Body of pancreas (tissue), 4 donors: ENCODE measurements at places on chromosomes 2 and 18. TPM values are rescaled to one million over a fixed set of nuclear protein-coding genes. Genes with fewer than 3 reads are reported as not detected.

Gene ASNSD1
- 22.8 TPM for total RNA-seq

Gene SLC11A1
- total RNA-seq = 3.0 TPM

Gene CHRNA1
- not detected for total RNA-seq

Gene LRP2
- total RNA-seq = under 0.01 TPM

Gene PLGLB1
- total RNA-seq = 4.6 TPM

- no peak for DNase-seq
Observed at GRCh38 chr2:230910546-230911177, 14.4 kb downstream of the GPR55 start.

DNA sequence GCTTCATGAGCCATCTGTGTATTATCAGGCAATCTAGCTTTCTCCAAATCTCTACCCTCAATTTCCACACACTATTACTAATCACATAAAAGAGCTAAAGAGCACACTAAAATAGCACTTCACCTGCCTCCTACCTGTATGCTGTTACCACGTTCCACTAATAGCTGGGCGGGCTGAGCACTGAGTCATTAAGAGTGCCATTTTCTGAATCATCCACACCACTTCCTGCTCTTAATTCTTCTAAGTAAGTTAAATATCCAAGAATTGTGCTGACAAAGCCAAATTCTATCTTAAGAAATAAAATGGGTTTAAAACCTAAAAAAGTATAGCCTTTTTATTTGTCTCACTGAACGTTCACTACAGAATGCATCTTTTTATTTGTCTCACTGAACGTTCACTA lies 35.7 kb downstream of the NOL10 start:
- no peak for DNase-seq

GRCh38 chr2:191276792-191277465 lies 31.7 kb downstream of the MYO1B start:
- DNase-seq = no peak

- DNase-seq = no peak
Observed at GRCh38 chr2:64393383-64394010, 60.5 kb upstream of the LGALSL start.

DNA sequence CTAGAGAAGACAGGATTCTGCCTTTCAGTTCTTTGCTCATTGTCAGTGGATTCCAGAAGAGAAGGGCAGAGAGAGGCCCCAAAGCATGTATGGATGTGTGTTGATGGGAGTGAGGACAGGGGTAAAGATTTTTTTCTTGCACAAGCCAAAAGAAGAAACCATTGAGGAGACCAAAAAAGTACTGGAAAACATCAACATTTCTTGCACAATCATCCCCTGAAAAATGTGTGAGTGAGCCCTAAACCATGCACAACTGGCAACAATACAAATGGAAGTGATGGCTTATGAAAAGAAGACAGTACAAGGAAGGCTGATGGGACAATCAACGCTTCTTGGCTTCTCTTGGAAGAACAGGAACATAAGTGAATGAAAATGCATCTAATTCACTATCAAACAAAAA lies 5.6 kb upstream of the SMAD7 start:
- no peak for DNase-seq

DNA sequence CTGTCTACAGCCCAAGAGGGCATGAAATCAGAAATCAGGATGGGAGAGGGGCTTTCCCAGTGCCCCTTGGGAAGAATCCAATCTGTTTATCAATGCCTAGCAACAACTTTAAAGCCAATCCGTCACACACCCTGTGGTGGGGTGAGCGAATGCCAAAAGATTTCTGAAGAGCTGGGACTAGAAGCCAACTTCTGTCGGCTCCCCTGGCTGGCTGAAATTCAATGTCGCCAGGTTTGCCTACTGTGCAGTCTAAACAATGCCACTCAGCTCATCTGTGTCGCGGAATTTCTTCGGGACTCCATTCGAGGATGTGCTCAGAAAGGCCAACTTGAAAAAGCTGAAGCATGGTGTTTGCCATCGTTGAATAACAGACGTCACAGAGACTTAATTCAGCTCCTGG lies 31.5 kb upstream of the NCKAP5 start:
- no peak for DNase-seq

- no peak for DNase-seq
Observed at GRCh38 chr2:207132019-207132418, 33.7 kb downstream of the KLF7 start.

GRCh38 chr2:120434492-120435308 lies 88.8 kb downstream of the INHBB start:
- DNase-seq = no peak

- no peak for DNase-seq
Observed at GRCh38 chr2:186891185-186891621, 42.2 kb upstream of the ZSWIM2 start.

- no peak for DNase-seq
Observed at GRCh38 chr2:25000036-25000435, 28.3 kb upstream of the DNAJC27 start.

DNA sequence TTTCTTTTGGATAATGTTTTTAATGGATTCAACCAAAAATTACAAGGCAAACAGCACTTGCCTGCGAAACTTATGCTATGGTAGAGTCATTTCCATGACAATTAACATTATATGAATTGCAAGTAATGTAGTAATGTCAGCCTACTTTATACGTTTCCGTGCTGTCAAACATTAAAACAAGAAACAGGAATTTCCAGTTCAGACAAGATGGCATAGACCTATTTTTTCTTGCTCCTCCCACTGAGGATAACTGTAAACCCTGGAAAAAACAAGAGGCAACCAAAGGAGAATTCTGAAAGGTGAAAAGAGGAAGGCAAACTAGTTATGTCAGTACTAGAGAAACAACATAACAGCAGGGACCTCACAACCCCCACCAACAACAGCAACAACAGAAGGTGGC lies 170.7 kb downstream of the DIS3L2 start:
- no peak for DNase-seq

DNA sequence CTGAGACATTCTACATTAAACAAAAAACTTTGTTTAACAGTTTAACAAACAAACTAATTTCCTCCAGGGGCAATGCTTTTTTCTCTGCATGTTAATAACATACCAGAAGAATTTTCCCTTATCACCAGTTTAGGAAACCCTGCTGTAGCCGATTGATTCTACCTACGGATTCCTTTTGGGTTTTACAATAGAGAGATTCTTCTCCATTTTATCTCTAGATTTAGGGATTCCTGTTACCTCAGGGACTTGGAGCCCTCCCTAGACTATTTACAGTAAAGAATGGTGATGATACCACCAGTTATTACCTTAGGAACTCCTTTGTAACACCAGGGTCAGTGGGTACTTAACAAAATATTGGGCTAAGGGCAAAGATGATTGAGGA lies 5.3 kb upstream of the ERICH2 start:
- no peak for DNase-seq

- no peak for DNase-seq
Observed at GRCh38 chr2:181725476-181725875, 45.2 kb upstream of the NEUROD1 start.

- DNase-seq = no peak
Observed at GRCh38 chr18:25166113-25166512, 185.9 kb downstream of the ZNF521 start.
